ENCODE measurements at places on chromosomes 4 and X.
A peak's percentile ranks its signal among the peaks of the same experiment; 100 is the strongest.

DNA sequence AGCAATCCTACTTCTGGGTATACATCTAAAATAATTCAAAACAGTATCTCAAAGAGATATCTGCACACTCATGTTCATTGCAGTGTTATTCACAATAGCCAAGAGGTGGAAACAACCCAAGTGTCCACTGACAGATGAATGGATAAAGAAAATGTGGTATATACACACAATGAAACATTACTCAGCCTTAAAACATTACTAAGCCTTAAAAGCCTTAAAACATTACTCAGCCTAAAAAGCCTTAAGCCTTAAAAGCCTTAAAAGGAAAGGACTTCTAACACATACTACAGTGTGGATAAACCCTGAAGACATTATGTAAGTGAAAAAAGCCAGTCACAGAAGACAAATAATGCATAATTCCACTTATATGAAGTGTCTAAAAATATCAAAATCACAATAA lies 40.3 kb upstream of the TFDP3 start:
- DNase-seq, result no peak

- DNase-seq, result no peak
Observed at GRCh38 chr4:173642509-173642908, 112.5 kb upstream of the HAND2 start.

GRCh38 chr4:2714918-2715317 lies 41.2 kb downstream of the TNIP2 start:
- no peak for DNase-seq

DNA sequence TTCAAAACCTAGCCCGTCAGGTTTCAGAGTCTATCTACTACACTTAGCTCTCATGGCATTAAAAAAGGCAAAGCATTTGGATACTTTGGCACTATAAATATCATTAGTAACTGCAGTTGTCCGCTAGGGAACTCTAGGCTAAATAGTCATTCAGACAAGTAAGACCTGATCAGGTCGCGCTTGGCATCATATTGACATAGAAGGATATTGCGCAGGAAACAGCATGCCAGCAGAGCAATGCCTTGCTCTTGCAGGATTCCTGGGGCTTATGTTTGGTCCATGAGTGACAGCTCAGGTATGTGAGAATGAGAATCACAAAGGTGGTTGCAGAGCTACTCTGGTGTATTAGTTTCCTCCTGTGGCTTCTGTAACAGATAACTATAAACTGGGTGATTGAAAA lies 62.7 kb downstream of the KDM6A start:
- DNase-seq, result peak; percentile 78

DNA sequence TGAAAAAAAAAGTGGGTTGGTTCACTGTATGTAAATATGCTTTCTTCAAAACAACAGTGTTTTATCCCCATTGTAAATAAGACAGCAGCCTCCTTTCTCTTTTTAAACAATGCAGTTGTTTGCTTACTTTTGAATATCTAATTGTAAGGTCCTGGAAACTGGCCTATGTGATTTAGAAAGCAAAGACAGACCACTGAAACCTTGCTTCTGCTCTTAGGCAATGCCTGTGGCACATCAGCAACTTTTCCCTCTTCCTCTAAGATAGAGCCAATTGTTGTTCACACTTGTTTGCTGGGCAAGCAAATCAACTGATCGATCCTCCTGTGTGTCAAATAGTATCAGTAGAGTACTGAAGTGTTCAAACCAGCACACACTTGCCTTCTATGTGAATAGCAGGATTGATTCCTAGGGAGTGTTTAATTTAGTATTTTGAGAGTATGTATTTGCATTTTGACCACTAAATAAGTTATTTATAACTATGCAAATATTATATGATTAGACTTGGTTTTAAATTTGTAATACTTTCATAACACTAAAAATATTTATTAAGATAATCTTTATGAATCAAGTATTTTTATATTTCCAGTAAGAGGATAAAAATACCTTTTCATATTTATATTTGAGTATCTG lies 55.4 kb upstream of the GRPR start:
- DNase-seq, result no peak

GRCh38 chr4:64432674-64433073 lies 23.4 kb upstream of the TECRL start:
- no peak for DNase-seq

- DNase-seq, result no peak
Observed at GRCh38 chr4:77073981-77074380, 1.8 kb downstream of the CCNI start.

- no peak for DNase-seq
Observed at GRCh38 chr4:64784125-64784524, 374.9 kb upstream of the TECRL start.

DNA sequence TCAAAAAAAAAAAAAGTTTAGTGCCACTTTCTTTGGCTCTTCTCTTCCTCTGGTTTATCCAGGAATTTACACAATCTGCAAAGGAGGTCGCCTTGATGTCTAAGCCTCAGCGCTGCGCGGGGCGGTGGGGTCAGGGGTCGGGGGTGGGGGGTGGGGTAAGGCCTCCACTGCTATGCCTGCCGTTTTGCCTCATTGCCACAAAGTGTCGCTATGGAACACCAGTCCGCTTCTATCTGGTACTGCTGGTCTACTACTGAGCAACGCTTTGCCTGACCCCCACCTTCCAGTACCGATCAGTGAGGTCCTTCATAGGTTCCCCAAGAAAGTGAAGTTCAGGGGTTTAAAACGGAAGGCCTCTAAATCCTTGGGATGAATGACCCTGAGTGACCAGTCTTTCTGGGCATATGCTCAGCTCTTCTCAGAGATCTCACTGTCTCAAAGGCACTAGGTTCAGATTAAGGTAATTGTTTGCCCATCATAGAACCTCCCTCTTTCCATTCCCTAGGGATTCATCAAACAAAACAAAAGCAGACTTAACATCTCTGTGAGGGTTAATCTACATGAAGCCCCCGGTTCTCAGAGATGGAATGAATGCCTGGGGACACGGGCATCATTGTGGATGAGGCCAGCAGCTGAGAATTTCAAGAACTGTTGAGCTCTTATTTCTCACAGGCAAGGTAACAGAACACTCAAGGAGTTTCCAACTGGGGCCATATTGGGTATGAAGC lies 16.9 kb upstream of the TSR2 start:
- DNase-seq, result no peak

GRCh38 chr4:112472318-112472717 lies 43.7 kb downstream of the NEUROG2 start:
- no peak for DNase-seq

GRCh38 chr4:118772081-118772766 lies 63.7 kb downstream of the SEC24D start:
- DNase-seq, result peak; percentile 18

DNA sequence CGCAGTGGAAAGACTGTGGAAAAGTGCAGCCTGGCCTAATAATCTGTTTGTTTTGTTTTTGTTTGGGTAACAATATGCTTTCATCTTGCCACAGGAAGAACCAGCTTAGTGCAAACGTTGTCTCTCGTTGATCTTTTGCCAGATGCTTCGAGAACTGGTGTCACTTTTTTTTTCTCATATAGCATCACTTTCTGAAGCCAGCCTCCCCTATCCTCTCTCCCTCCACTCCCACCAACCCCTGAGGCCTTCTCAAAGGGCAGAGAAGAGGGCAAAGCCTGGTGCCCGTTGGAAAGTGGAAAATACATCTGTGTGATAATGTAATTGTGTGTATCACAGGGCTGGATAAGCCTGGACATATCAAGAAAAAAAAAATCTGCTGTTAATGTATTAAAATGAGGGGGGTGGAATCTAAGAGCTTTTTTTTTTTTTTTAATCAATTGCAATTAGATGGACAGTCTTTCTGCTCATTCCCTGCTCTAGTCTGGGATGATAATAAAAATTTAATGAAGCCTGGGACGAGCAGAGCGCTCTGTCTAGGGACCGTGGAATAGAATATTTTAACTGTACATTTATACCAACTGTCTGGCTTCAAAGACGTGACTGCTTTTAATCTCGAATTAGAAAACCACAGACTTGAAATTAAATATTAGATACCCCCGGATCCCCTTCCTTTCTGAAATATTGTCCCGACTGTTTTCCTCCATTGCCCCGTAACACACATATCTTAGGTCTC lies 8.1 kb downstream of the POU4F2 start:
- DNase-seq, result no peak

GRCh38 chr4:106316773-106317409 lies 541 bp downstream of the AIMP1 start:
- no peak for DNase-seq

DNA sequence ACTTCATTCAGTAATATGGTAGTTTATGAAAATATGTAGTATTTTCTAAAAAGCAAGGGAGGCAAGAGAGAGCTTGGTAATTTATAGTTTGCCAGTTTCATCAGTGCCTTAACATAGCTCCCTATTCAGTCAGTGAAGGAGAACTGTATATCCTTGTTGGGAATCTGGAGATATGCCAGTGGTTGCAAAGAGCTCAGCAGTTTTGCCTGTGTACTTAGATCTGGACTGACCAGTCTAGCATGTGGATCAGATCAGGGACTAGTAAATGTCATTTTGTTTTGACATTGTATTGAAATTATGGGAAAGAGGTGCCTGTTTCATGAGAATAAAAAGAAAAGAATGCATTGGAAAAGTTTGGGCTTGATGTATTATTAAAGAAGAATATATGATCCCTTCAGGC lies 88.6 kb downstream of the ZIC3 start:
- DNase-seq, result peak; percentile 3

DNA sequence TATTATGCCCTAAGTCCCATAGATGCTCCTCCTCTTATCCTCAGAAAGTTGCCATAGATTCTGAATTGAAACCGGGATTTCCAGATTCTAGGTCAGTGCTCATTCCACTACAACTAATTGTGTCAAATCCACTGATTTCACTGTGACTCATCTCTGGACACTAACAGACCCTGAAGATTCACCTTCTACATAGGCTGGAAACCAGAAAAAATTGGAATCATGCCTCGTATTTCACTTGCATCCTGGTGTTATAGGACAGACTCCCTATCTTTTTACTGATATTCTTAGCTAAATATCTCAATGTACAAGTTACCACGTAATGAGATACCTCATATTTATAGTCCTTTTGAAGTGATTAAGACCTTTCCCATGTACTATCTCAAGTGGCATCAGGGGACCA lies 36.7 kb downstream of the CLNK start:
- DNase-seq, result no peak

- DNase-seq, result no peak
Observed at GRCh38 chr4:113674251-113674650, 87.3 kb downstream of the CAMK2D start.

DNA sequence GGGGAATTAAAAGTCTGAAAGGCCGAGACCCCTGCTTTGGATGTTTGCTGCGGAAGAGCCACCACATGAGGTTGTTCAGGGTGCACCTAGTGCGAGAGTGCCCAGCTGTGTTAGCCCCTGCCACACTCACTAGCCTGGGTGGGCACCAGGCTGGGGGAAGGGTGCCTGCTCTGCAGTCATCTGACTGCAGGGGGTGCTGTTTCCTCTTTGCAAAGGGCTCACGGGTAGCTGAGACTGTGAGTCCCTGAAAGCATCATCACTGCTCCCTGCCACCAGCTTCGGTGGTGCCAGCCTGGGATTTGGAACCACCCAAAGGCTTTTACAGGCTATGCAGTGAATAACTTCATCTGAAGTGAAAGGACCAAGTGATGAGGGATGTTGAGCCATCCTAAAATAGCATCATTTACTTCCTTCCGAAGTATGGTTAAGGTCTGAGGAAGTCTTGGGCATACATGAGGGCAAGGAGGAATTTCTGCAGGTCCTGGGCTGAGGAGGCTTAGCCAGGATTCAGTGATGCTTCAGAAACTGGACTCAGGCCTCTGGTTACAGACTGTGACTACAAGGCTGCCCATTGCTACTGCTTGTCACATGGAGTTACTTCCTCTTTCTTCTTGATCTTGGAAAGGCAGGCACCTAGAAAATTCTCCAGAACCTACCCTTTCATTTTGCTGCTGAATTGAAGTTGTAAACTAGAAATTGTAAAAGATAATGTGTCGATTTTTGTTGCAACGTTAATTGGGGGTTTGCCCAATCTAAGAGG lies 293.2 kb upstream of the PRPS2 start:
- no peak for DNase-seq

GRCh38 chr4:108937066-108937465 lies 174.2 kb upstream of the ETNPPL start:
- no peak for DNase-seq

DNA sequence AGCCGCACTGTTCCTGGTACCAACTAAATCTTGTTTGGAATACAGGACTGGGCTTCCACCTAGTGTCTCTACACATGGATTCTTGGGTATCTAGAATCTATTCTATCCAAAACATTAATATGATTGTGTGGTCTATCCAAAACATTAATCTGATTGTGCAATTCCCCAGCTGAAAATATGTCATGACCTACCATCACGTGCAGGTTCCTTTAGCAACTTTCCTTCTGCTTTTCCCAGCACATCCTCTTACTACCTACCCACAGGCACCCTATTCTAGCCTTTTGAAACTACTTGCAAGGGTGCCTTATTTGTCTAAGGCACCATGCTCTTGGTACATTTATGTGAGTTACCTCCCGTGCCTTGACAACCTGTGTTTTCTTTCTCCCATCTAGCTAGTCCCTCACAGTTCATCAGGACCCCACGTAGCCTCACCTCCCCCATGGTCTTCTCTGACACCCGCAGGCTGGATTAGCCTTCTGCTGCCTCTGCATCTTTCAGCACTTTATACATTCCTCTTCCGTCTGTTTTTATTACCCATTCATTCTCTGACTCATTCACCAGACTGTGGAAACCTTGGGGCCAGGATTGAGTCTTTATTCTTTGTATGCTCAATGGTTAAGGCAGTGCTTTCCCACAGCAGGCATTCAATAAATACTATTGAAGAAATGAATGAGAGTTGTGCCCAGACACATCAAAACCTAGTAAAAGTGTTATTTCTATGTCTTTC lies 88.8 kb upstream of the FAM9B start:
- DNase-seq, result no peak

- no peak for DNase-seq
Observed at GRCh38 chr4:74096265-74096980, 2.6 kb downstream of the CXCL2 start.

DNA sequence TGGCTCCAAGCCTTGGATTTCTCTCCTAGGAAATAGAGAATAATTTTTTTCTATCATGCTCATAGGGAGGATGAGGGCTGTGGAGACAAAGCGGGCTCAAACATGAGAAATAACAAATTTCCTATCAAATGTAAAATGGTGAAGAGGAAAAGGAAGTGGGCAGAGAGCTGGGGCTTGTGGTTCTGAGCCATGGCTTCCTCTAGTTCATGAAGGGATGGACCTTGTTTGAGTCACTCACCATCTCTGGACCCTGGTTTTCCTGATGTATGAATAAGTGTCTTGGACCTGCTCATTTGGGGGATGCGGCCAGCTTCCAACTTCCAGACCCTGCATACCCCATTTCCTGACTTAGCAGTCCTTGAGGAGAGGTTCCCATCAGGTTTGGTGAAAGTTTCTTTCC lies 63.0 kb downstream of the MSX1 start:
- DNase-seq, result no peak

DNA sequence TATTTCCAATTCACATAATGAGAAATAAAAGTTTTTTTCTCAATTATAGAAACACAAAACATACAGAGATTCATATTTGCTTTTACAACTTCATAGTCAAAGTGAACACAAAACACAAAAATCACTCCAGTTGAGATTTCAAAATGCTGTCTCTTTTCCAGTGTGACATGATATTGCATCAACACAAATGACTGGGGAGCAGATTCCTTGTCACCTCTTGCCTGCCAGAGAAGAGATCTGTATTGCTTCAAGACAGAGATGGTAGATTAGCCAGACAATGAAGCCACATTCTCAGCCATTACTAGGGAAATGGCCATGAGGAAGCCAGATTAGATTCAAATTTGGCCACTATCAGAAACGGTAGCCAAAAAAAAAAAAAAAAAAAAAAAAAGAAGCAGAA lies 2313.1 kb upstream of the AGA start:
- DNase-seq, result no peak

GRCh38 chrX:78024349-78025059 lies 55.1 kb upstream of the PGAM4 start:
- peak; percentile 13 for DNase-seq

Data from T47D (cell line).